Hair follicle dermal papilla cell (primary cell): ENCODE measurements at places on chromosomes 3 and 15. TPM values are rescaled to one million over a fixed set of nuclear protein-coding genes. Genes with fewer than 3 reads are reported as not detected.

CCDC191 gene
- total RNA-seq = 3.6 TPM in 2 replicates

FOXB1 gene
- not detected in 2 replicates for total RNA-seq

GCNT3 gene
- total RNA-seq = not detected in 2 replicates

FAN1 gene
- total RNA-seq = 17.0 and 20.9 TPM in 2 replicates

JAGN1 gene
- 28.4 and 30.7 TPM in 2 replicates for total RNA-seq

CLDN18 gene
- total RNA-seq = under 0.01 TPM in 1 of 2 replicates, not detected in the other

GOLGA8M gene
- 0.16 and 0.73 TPM in 2 replicates for total RNA-seq

BFSP2 gene
- not detected in 2 replicates for total RNA-seq

SLC51B gene
- not detected in 2 replicates for total RNA-seq

CHD2 gene
- 78.3 and 95.7 TPM in 2 replicates for total RNA-seq

MYL3 gene
- 2.3 and 9.2 TPM in 2 replicates for total RNA-seq
